Osteoblast (primary cell): ENCODE measurements at places on chromosomes 16 and 17. TPM values are rescaled to one million over a fixed set of nuclear protein-coding genes. Genes with fewer than 3 reads are reported as not detected.

DNA sequence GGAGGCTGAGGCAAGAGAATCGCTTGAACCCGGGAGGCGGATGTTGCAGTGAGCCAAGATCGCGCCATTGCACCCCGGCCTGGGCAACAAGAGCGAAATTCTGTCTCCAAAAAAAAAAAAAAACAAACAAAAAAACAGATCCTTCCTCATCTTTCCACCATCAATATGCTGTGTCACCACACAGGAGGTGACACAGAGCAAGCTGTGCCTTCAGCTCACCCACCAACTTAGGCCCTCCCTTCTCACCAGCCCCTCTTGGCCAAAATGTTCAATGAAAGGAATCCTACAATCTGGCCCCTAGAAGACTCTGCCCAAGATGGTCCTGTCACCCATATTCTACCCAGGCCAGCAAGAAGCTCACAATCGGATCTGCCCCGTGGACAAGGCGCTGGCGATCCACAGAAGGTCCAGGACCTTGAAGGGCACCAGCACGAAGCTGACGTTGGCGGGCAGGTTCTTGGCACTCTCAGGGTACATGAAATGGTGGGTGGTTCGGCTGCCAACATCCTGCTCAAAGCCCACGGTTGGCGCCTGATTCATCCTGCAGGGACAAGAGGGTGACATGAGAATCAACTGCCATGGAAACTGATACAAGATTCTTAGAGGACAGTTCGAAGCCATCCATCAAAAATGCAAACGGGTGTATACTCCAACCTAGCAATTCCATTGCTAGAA lies 41.4 kb downstream of the DDX19A start:
- no peaks in the 10 kb centered on the region for H3K27me3 ChIP-seq
- H3K4me3 ChIP-seq: no peak overlapping the region

The TBC1D28 gene
- not detected in 2 replicates for total RNA-seq

DNA sequence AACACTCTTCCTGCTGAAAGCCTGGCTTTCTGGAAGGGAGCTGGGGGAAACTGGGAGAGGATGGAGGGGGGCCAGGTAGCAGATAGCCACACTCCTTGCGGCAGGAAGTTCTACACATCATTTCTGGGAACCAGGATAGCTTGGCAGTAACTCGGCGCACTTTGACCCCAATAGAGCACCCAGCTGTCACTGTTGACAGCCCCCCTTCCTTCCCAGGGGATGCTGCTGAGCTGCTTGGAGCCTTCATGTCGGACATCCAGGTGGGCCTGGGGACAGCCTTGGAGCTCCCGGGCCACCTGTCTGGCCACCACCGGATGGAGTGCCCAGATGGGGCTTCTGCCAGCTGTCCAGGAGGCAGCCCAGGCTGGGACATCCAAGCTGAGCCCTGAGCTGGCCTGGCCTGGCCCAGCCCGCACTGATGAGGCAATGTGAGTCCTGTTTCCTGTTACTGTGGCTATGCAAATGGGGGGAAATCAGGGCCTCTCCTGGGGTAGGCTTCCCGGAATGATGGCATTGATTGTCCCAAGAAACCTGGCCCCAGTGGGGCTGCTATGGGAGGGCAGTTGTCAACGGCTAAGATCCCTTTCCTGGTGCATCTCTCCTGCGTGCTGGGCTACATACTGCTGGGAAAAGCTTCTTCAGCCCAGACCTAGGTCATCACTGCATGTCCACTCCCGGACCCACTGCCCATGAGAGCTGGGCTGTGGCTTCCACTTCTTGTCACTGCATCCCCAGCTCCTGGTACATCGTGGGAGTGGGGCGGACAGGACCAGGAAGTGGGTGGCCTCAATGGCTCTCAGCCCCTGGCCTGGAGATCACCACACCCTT lies 50.0 kb downstream of the SOCS1 start:
- peaks cover 18% of the 10 kb centered on the region for H3K4me1 ChIP-seq
- H3K27ac ChIP-seq: no peak overlapping the region
- DNase-seq: peak; percentile 69
- H3K4me3 ChIP-seq: no peak overlapping the region
- no peaks in the 10 kb centered on the region for H3K36me3 ChIP-seq

The KRT39 gene
- total RNA-seq: 0.36 TPM in 1 of 2 replicates, not detected in the other

GRCh38 chr17:3027786-3028532 lies 35.4 kb downstream of the OR1D5 start:
- H3K4me1 ChIP-seq: peaks cover 5% of the 10 kb centered on the region
- peaks cover 6% of the 10 kb centered on the region for H3K36me3 ChIP-seq
- H3K27me3 ChIP-seq: no peaks in the 10 kb centered on the region
- no peak overlapping the region for H3K27ac ChIP-seq
- no peak overlapping the region for H3K4me3 ChIP-seq

DNA sequence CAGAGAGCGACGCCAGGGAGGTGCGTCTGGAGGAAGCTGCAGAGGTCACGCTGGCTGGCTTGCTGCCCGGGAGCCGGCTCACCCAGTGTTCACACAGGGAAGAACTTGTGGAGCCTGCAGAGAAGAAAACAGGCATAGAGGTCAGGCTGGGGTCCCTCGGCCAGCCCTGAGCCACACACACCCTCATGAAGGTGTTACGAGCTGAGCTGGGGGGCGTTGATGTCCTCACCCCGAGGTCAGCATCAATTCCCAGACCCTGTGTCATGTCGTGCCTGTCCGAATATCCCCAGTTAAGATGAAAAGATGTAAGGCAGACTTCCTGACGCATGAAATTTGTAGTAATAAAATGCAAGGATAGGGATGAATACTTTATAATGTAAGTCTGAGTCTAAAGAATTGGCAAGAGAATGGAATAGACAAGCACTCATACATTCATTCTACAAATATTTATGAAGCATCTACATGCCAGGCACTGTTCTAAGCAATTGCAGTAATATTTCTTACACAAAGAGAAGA lies 77.1 kb downstream of the USP31 start:
- DNase-seq: peak; percentile 83
- peak overlapping the region; percentile 8 for H3K4me3 ChIP-seq
- no peaks in the 10 kb centered on the region for H3K27me3 ChIP-seq
- H3K4me1 ChIP-seq: peaks cover 25% of the 10 kb centered on the region
- H3K27ac ChIP-seq: peak overlapping the region; percentile 92

- no peak for DNase-seq
- H3K27me3 ChIP-seq: peaks cover 12% of the 10 kb centered on the region
- H3K27ac ChIP-seq: no peak overlapping the region
These were observed 132.3 kb upstream of the SDK2 start for GRCh38 chr17:73776351-73777130.

The TRIM37 gene
- total RNA-seq: 36.2 and 40.5 TPM in 2 replicates

DNA sequence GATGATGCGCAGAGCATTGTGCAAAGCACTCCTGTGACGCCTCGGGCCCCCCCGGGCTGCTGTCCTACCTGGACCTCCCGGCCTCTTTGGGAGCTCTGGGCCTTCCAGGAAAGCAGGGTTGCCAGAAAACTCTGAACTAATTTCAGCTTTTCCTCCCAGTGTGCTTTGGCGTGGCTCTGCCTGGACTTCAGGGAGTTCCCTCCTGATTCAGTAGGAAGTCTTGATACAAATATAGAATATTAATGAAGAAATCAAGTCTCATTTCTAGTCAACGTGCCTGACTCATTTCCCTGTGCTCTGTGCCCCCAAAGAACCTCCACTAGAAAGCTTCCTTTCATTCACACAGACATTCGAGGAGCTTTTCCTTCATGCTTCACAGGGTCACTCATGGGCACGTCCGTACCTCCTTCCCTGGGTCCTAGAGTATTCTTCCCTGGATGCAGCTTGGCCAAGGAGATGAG lies 84.0 kb upstream of the NOL11 start:
- H3K4me3 ChIP-seq: no peak overlapping the region
- H3K27me3 ChIP-seq: no peaks in the 10 kb centered on the region
- peaks cover 3% of the 10 kb centered on the region for H3K4me1 ChIP-seq
- no peak overlapping the region for H3K27ac ChIP-seq

- peaks cover 34% of the 10 kb centered on the region for H3K4me1 ChIP-seq
- peak overlapping the region; percentile 60 for H3K27ac ChIP-seq
- no peaks in the 10 kb centered on the region for H3K36me3 ChIP-seq
These were observed 114.9 kb downstream of the TRIM37 start for GRCh38 chr17:58991718-58992331.

The ZNF423 gene
- 11.6 and 18.3 TPM in 2 replicates for total RNA-seq

GRCh38 chr17:13594762-13595598 lies 6.7 kb downstream of the HS3ST3A1 start:
- H3K27ac ChIP-seq: peak overlapping the region; percentile 63
- H3K36me3 ChIP-seq: no peaks in the 10 kb centered on the region
- DNase-seq: peak; percentile 90
- H3K27me3 ChIP-seq: no peaks in the 10 kb centered on the region

DNA sequence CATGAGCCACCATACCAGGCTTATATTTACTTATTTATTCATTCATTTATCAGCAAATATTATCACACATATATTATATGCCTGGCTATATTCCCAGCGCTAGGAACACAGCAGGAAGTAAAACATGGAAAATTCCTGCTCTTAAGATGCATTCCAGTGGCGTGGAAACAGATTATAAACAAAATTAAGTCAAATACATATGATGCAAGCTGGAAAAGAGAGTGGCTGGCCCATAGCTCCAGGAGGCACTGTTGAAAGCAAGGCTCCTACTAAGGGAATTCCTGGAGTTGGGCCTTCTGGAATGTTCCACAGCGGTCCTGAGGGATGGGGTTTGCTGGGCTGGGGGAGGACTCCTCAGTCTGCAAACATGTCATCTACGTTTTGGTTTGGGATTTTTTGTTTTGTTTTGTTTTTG lies 18.4 kb downstream of the ADCY9 start:
- no peak overlapping the region for H3K4me3 ChIP-seq
- H3K36me3 ChIP-seq: peaks cover 3% of the 10 kb centered on the region
- no peaks in the 10 kb centered on the region for H3K27me3 ChIP-seq
- DNase-seq: no peak

- H3K27me3 ChIP-seq: no peaks in the 10 kb centered on the region
- no peak for DNase-seq
- no peak overlapping the region for H3K27ac ChIP-seq
- H3K4me3 ChIP-seq: no peak overlapping the region
These were observed 120.1 kb downstream of the ABCA8 start for GRCh38 chr17:68835071-68835470.
